Osteoblast (primary cell): ENCODE measurements at places on chromosomes 11 and 22.

DNA sequence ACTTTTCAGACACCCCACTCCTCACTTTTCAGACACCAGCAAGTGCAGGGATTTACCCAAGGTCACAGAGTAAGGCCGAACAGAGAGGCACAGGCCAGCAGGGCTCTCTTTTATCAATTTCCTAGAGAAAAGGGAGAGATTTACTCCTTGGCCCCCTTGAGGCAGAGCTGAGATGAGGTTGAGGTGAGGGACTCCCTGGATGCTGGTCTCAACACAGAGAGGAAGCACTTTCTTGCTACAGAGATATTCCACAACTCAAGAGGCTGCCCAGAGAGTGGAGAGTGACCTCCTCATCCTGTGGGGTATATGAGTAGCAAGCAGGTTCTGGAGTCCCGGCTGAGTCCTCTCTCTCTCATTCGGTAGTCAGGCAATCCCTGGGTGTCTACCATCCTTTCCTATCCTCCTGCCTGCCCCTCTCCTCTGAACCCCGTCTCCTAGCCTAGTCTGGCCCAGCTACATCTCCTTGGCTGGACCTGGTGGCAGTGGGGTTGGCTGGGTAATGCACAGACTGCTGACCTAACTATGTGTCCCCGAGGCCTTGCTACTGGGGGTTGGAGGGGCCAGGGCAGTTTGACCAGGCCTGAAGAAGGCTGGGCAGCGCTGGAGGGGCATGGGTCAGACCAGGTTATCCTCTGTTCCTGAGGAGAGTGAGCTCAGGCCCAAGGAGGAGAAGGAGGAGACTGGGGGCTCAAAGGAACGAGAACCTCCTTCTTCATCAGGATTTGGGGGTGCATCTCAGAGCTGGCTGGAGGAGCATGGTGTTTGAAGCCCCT, 1.8 kb upstream of the ARHGEF17 start:
- no peaks in the 10 kb centered on the region for H3K27me3 ChIP-seq
- DNase-seq: peak; percentile 82
- H3K36me3 ChIP-seq: peaks cover 12% of the 10 kb centered on the region
- peaks cover 27% of the 10 kb centered on the region for H3K4me1 ChIP-seq
- no peak overlapping the region for H3K4me3 ChIP-seq

GRCh38 chr11:9459667-9460321, 1.0 kb upstream of the ZNF143 start:
- H3K4me1 ChIP-seq: peaks cover 12% of the 10 kb centered on the region
- H3K4me3 ChIP-seq: peak overlapping the region; percentile 99
- no peaks in the 10 kb centered on the region for H3K27me3 ChIP-seq

- DNase-seq: peak; percentile 6
- no peak overlapping the region for H3K4me3 ChIP-seq
- H3K27ac ChIP-seq: no peak overlapping the region
- H3K27me3 ChIP-seq: no peaks in the 10 kb centered on the region
Measured at GRCh38 chr11:80297858-80298632, 857.2 kb upstream of the TENM4 start.

DNA sequence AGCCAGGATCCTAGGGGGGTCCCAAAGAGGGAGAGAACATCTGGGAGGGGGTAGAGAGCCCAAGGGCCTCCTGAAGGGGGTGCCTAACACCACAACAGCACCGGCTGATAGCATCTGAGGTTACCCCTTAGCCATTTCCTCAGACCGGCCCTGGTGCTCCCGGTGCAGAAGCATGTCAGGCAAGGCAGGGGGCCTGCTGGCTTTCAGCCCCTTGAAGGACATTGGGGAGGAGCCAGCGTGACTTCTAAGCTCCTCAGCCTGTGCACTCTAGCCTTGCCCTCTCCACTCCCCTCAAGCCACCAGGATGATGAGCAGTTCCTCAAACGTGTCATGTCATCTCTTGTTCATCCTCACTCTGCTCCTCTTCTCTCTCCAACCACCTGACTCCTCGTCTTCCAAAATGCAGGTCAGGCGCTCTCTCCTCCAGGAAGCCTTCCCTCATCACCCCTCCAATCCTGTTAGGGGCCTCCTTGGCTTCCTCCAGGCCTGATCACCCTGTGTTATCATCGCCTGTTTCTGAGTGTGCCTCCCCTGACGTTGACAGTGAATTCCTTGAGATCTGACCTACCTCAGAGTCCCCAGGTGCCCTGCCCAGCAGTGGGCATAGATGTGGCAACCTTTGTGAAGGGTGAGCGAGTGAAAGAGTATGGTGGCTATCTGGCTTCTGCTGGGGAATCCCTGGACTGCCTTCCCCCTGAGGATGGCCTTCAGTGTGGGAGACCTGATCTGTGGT, 6.1 kb downstream of the P2RY2 start:
- no peak for DNase-seq
- H3K27me3 ChIP-seq: no peaks in the 10 kb centered on the region
- H3K4me3 ChIP-seq: no peak overlapping the region
- no peaks in the 10 kb centered on the region for H3K36me3 ChIP-seq
- H3K4me1 ChIP-seq: no peaks in the 10 kb centered on the region
- no peak overlapping the region for H3K27ac ChIP-seq
